ENCODE measurements at places on chromosomes 12 and 14.

GRCh38 chr14:90810806-90811205 lies 5.4 kb downstream of the TTC7B start:
- no peak for DNase-seq

GRCh38 chr12:62934239-62934798 lies 631 bp downstream of the PPM1H start:
- no peak for DNase-seq

DNA sequence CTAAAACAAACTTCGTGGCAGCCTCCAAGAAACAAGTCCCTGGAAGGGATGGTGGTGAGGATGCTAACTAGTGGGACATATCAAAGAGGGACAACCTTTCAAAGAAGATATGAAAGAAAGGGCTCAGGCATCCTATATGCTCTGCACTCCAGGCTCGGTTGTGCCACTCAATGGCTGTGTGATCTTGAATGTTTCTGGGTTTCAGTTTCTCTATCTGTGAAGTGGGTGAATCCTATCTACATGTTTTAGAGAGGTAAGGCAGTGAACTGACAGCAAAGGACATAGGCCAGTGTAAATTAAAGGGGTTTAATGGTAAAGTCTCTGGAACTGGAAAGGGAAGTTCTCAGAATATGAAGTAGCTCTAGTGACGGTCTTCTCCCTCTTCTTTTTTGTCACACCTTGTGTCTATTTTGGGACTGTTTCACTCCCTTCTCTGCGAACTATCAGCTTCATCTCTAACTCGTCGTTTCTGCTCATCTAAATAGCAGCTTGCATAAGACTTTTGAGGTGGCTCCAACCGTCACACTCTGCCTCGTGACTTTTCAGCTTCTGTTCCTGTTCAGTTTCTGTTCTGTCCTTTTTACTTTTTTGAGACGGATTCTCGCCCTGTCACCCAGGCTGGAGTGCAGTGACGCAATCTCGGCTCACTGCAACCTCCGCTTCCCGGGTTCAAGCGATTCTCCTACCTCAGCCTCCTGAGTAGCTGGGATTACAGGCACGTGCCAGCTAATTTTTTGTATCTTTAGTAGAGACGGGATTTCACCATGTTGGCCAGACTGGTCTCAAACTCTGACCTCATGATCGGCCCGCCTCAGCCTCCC lies 273.6 kb downstream of the SUDS3 start:
- no peak for DNase-seq

DNA sequence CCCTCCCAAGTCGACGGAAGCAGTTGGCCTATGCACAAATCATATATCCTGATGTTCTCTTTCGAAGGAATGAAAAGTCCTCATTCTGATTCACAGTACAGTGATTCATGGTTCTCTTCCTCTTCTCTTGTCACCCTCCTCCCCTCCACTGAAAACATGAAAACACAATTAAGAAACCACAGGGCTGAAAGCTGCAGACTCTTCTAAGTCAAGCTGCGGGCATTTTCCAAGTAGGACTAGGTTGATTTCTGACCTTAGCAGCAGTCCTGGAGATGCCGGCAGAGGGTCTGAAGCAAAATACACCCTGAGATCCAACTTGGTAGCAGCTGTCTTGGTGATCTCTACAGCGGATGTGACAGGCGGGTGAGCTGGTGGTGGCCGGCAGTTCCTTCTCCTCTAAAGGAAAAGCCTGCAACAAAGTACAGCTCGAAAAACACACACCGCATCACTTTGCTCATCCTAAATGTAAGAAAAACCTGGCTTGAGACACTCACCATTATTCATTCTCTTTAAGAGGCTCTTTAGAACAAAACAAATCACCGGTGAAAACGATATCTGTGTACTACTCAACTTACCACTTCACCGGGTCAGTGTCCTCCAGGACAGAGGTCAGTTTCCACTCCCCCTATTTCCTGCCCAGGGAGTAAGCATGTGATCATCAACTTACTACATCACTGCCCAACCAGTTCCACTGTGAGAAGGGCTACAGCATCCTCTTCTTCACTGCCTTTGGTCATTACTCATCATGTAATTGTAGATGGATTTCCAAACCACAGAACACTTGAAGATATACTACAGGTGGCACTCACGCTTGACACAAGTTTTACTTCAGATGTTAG lies 6.0 kb downstream of the TMCC3 start:
- no peak for DNase-seq
